NCI-H774 (cell line): ENCODE measurements at places on chromosomes 11 and 22.
A peak's percentile ranks its signal among the peaks of the same experiment; 100 is the strongest.

GRCh38 chr11:70070706-70071105 lies 7.4 kb upstream of the ANO1 start:
- no peak for DNase-seq

DNA sequence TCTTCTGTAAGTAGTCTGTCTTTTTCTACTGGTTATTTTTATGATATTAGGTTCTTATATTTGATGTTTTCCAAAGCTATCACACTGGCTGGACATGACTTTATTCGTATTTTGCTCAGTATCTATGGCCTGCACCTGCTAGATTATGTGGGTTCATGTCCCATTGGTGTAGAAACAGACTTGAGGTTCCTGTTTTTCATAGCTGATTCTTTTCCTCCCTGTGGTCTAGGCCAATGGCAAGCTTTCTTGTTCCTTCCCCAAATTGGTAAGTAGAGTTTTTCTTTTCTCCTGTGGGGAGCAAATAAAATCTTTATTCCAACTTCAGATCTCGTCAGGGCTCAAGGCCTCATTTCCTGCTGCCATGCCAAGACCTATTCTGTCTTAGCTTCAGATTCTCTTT lies 30.2 kb upstream of the SWAP70 start:
- DNase-seq, result no peak

DNA sequence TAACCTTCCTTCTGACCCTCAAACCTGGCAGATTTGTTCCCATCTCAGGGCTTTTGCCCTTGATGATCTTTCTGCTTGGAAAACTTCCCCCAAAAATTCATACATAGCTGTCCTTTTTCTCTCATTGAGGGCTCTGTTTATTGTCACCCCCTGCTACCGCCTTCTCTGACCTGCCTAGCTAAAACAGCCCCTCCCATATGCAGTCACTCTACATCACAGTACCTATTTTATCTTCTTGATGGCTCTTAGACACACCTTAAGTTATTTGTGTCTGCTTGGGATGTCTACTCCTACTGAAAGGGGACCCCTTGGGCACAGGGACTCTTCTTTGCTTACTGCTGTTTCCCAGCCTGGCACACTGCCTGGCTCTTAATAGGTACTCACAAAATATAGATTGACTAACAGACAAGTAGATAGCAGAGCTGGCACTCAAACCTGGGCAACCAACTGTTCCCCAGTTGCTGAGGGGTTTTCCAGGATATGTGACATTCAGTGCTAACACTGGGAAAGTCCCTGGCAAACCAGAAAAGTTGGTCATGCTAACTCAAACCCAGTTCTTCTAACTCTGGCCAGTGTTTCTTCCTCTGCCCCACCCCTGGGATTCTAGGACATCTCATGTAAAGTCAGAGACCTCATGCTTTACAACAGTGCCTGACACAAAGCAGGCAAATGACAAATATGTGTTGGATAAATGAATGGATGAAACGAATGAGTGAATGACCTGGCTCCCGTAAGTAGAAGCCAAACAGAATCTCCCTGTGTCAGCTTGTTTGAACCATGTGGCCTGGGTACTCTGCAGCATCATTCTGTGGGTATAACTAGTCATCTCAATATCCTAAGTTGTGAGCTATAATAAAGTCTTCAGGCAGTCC lies 19.8 kb upstream of the FJX1 start:
- DNase-seq, result no peak

- no peak for DNase-seq
These were observed 110.2 kb downstream of the WT1 start for GRCh38 chr11:32325187-32325586.

DNA sequence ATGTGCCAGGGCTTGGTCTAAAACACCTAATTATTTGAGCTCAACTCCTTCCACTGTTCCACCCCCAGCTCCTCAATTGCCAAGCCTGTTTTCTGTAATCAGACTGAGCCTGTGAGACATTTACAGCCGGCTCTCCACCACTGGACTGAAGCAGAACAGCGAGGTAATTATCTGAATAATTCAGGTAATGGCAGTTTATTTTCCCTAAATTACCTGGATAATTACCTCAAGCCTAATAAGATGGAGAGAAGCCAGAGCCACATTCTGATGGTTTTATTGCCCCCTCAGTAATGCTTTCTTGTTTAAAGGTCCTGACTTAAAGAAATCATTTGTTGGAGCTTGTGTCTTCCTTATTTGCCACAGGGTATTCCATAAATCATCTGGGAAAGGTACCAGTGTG lies 64.2 kb downstream of the FZD4 start:
- peak; percentile 2 for DNase-seq

DNA sequence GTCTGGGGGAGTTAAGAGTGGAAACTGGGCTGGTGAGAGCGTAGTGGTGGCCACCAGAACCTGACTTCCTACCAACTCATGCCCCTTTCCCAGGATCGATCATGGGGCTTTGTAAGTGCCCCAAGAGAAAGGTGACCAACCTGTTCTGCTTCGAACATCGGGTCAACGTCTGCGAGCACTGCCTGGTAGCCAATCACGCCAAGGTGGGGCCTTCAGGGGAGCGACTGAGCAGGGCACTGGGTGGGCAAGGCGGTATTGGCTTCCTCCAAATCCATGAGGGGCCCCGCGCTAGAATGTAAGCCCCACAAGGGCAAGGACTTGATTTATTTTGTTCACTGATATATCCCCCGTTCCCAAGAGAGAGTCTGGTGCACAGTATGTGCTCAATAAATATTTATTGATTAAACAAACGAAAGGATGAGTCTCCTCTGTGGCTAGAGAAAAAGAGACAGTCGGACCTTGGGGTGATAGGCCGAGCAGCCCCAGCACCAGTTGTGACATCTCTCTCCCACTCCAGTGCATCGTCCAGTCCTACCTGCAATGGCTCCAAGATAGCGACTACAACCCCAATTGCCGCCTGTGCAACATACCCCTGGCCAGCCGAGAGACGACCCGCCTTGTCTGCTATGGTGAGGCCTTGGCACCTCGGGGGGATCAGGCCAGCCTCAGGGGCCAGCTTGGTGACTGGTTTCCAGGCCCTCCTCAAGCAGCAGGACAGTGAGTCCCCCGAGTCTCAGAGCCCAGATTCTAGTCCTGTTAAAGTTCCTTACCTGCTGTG lies 765 bp downstream of the ZFPL1 start:
- DNase-seq, result no peak

- DNase-seq, result no peak
These were observed 77.9 kb upstream of the TOP3B start for GRCh38 chr22:22060200-22061084.

- no peak for DNase-seq
These were observed 1.0 kb downstream of the CCDC85B start for GRCh38 chr11:65891219-65892136.

- DNase-seq, result peak; percentile 62
These were observed 152.8 kb downstream of the NCAM1 start for GRCh38 chr11:113113801-113114704.

- DNase-seq, result no peak
These were observed 6.1 kb upstream of the CD82 start for GRCh38 chr11:44559207-44559939.

DNA sequence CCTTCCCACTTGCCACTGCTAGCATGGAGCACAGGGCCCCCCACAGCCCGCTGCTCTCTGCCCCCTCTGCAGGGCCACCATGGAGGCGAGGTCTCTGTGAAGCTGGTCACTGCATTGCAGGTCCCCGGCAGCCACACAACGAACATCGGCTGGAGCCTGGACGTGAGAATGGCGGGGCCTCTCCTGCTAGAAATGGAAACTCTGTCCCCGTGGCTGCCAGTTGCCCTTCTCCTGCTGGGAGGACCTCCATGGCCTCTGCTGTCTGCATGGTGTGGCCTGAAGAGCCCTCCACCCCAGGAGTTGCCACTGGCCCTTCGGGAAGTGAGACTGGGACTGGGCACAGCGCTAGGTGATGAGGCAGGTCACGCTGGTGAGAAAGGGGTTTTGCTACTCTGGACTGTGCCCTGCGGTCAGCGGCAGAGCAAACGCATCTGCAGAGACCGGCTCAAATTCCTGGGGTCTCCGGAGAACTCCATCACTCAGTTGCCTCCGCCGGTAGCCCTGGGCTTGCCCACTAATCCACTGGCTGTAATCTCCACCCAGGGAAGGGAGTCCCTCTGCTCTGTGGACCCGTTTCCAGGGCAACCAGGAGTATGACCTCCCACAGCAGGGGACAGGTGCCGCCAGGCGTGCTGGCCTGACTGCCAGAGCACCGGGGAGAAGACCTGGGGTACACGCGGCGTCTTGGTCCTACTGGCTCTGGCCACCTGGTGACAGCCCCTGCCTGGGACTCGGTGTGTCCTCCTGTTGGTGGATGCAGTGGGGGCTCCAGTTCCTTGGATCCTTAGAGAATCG lies 806.3 kb downstream of the BRD1 start:
- no peak for DNase-seq

DNA sequence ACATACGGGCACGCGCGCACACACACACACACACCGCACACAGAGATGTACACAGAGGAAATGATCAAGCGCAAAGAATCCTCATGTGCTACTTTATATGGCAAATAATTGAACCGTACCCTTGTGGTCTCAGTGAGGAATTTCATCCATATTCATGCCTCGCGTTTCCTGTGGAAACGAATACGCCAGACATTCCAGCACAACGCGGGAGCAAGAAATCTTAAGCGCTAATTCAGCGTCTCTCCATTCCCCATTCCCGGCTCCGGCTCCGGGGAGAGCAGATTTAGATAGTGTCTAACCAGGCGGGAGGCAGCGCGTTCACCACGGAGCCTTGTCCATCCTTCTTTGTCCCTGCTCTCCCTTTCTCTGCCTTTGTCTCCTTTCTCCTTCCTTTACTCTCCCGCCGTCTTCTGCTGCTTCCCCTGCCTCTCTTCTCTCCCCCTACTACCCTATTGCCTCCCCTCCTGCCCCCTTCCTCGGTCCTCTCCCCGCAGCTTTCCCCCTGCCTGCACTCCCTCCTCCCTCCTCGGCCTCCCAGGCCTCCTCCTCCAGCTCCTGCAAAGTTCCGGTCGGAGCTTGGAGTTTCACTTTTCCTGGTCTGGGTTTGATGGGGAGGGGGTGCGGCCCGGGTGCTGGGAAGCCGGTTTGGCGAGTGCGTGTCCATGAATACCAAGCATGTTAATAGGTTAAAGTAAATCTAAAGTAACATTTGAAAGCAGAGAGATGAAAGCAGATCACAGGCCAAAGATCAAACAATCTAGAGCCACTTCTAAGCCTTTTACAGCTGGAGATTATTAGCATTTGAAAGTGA lies 579.3 kb downstream of the BUD13 start:
- peak; percentile 67 for DNase-seq

- DNase-seq, result no peak
These were observed 25.3 kb downstream of the UEVLD start for GRCh38 chr11:18563090-18563730.

GRCh38 chr11:1531449-1532013 lies 40.5 kb downstream of the DUSP8 start:
- no peak for DNase-seq

GRCh38 chr11:77046060-77046501 lies 11.9 kb downstream of the B3GNT6 start:
- DNase-seq, result no peak

DNA sequence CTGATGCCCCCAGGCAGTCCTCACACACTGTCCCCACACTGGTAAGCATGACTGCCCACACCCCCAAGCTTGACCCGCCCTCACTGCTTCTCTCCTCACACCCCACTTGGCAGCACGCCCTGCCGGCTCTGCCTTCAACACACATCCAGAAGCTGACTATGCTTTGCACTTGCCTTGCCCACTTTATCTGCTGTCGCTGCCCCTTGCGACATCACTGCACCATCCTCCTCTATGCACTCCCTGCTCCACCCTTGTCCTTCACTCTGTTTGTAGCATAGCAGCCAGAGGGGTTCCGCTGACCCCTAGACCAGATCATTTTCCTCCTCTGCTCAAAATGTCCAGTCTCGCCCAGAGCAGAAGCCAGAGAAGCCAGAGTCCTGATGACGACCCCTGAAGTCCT lies 25.3 kb upstream of the SLC25A1 start:
- DNase-seq, result no peak

DNA sequence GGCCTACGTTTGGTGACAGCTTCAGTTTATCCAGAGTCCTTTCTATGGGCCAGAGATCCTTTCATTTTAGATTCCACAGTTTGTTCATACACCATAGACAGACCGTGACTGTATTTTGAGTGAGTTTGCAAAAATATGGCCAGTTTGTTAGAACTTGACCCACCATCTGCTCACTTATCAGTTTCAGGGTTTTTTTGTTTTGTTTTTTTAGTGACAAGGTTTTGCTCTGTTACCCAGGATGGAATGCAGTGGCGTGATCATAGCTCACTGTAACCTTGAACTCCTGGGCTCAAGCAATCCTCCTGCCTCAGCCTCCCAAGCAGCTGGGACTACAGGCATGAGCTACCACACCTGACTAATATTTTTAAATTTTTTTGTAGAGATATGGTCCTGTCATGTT lies 9.1 kb upstream of the CKAP5 start:
- DNase-seq, result no peak

DNA sequence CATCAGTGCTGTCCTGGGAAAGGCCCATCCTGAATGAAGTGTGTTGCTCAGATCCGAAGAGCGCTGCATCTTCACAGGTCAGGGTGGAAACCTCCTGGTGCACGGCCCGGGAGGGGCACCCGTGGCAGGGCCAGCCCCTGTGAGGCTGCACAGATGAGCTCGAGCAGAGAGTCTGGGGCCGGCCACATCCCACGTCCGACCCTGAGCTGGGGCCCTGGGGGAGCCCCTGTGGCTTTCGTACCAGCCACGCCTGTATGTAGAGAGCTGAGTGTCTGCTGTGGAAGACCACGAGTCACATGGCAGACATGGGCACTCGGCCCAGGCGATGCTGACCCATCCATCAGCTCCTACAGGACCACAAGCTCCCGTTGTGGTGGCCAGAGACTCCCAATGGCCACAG lies 24.9 kb upstream of the SEPTIN5 start:
- DNase-seq, result no peak

GRCh38 chr11:116787436-116787785 lies 412 bp downstream of the ZPR1 start:
- DNase-seq, result no peak

- no peak for DNase-seq
These were observed 59.6 kb downstream of the ATXN10 start for GRCh38 chr22:45731041-45731797.

GRCh38 chr11:95337175-95337957 lies 106.4 kb upstream of the SESN3 start:
- DNase-seq, result no peak

- DNase-seq, result no peak
These were observed 24.8 kb downstream of the PAK1 start for GRCh38 chr11:77449060-77449521.

DNA sequence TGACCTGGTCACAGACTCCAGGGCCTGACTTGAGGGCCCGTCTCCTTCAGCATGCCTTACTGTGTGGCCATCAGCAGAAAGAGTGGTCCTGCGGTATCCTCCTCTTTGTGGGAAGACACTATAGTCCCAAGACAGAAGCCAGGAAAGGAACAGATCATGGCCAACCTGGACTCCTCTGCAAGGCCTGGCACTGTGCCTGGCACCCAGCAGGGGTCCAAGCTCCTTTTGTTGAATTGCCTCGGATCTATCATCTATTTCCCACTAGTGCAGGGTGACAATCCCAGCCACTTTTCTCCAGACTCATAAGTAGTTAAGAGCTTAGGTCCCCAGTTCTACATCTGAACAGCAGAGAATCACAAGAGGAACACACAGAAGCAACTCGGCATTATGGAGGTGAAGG lies 27.0 kb downstream of the DSCAML1 start:
- DNase-seq, result no peak

GRCh38 chr11:34348919-34349318 lies 8.9 kb downstream of the ABTB2 start:
- DNase-seq, result no peak

GRCh38 chr11:120529911-120530310 lies 18.4 kb downstream of the GRIK4 start:
- DNase-seq, result no peak

GRCh38 chr11:117300283-117300663 lies 9.1 kb downstream of the BACE1-AS start:
- DNase-seq, result no peak
